ENCODE measurements at places on chromosomes 11 and 22. TPM values are rescaled to one million over a fixed set of nuclear protein-coding genes. Genes with fewer than 3 reads are reported as not detected.

Gene UBQLN3
- not detected for total RNA-seq

Gene FOLH1
- total RNA-seq, result not detected

Gene NCR3LG1
- total RNA-seq, result 0.33 TPM

Gene DRD4
- 2.1 TPM for total RNA-seq

Gene ZBTB16
- not detected for total RNA-seq

Gene KCNJ1
- 0.07 TPM for total RNA-seq

Gene SEC14L6
- total RNA-seq, result 0.17 TPM

Gene NAALAD2
- 4.0 TPM for total RNA-seq

Gene C11orf52
- total RNA-seq, result 0.33 TPM

Gene LIF
- total RNA-seq, result 0.41 TPM

Gene SHISA8
- 3.2 TPM for total RNA-seq

Gene SMDT1
- total RNA-seq, result 5.6 TPM

Gene PDGFB
- 7.2 TPM for total RNA-seq

Gene BEST1
- total RNA-seq, result 0.30 TPM
